ENCODE measurements at places on chromosomes 16 and 17.

DNA sequence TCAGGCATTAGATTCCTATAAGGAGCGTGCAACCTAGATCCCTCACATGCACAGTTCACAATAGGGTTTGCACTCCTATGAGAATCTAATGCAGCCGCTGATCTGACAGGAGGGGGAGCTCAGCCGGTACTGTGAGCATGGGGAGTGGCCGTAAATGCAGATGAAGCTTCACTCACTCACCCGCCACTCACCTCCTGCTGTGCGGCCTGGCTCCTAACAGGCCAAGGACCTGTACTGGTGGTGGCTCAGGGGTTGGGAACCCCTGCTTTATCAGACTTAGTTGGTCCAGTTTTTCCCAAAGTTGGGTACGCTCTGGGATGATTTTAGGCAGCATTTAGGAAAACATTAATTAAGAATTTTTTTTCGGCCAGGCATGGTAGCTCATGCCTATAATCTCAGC, 103.8 kb downstream of the MARF1 start:
- DNase-seq, result no peak

- DNase-seq, result no peak
Measured at GRCh38 chr17:59669411-59669810, 37.8 kb downstream of the PTRH2 start.

GRCh38 chr16:8614435-8615029, 7.0 kb upstream of the METTL22 start:
- no peak for DNase-seq

GRCh38 chr17:83058266-83058798, 21.1 kb upstream of the METRNL start:
- DNase-seq, result no peak

- DNase-seq, result no peak
Measured at GRCh38 chr17:64442541-64442971, 6.4 kb upstream of the MILR1 start.

- DNase-seq, result no peak
Measured at GRCh38 chr17:50125420-50125997, 4.5 kb downstream of the SAMD14 start.

DNA sequence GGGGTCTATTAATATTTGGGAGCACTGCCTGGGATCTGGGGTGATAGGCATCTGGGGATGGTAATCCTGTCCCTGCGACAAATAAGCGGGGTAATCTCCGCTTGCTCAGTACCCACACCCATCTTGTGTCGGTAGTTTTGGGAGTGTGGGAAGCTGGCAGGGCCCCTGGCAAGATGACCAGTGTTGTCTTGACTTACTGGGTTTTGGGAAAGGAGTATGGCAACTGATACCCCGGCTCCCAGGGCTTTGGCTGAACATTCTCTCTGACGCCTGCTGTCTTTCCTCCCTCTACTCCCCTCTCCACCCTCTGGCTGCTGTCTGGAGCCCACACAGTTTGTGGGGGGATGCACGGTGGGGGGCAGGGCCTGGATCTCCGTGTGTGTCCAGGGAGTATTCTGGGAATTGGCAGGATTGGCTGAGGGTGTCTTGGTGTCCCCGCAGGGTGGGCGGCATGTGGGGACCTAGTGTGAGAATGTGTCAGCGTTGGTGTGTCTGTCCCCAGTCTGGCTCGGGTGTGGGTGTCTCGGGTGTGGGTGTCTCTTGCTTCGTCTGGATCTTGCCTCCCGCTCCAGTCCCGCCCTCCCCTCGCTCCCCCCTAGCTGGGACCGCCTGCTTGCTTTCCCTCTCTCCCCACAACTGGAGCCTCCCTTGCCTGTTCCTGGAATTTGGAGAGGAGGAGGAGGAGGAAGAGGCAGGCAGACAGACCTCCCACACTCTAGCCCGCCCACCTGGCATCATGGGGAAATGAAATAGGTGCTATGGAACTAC, 12.0 kb downstream of the RARA start:
- DNase-seq, result no peak

GRCh38 chr16:28103516-28104170, 40.1 kb upstream of the GSG1L start:
- DNase-seq, result no peak

DNA sequence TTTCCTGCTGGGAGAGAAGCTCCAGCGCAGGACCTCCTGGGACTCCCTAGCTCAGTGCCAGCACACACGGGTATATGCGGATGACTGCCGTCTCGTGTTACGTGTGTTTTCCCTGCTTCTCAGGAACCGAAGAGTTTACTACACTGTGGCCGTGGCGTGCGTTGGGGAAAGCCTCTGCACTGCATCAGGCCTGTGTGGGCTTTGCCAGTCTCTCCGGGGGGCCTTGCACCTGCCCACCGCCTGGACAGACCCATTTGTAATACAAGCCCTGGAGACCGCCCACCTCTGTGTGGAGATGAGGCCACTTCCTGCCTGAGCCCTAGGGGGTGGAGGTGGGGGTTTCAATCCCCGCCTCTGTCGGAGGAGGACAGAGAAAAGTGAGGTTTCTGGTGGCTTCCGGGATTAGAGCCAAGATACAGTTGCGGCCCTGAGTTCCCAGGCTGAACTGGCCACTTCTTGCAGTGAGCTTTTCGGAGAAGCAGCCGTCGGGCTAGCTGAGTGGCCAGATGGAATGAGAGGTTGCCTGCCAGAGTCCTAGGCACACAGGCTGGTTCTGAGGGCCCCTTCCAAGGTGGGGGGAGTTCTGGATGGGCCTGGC, 43.4 kb upstream of the GSE1 start:
- peak; percentile 85 for DNase-seq

DNA sequence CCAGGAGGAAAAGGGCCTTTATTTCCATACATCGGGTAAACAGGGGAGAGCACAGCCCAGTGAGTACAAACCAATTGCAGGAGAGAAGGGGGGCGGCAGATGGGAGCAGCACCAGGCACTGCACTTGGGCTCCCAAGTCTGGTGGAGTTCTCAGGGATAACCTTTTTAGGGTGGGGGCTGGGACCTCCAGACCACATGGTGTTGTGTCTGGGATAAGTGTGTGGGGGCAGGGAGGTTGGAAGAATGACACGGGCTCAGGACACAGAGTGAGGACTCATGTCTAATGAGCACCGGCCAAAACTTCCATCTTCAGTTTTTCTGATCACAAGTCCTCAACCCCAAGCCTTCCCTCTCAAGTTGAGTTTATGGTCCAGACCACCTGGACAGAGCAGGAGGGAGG, 30.6 kb downstream of the PIPOX start:
- no peak for DNase-seq

GRCh38 chr16:88533932-88534637, 36.1 kb upstream of the ZC3H18 start:
- DNase-seq, result no peak

DNA sequence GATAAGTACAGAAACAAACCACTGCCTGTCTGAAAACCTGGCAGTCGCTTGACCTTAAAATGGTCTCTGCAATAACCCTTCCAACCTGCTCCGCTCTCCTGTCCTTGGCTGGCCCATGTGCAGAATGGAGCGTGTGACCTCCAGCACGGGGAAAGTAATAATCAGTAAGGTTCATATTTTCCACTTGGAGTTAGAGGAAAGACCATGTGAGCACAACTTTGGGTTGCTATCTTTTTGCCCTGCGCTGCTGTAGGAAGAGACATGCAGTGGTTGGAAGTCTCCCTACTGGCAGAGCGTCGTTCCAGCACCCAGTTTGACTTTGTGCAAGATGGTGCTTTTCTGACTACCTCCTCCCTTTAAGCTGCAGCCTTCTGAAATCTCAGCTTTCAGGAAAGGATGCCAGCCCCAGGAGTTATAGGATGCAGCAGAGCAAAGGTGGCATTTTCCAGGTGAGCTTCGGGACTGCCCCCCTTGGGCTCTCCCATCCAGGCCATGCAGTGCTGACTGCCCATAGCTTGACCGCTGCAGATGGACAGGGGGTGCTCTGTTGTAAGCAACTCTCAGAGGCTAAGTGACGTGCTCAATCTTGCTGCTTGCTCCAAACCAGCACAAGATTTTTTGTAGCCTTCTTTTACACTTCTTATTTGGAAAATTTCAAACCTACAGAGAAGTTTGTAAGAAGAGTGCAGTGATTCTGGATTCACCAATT, 110.7 kb upstream of the NOL11 start:
- DNase-seq, result no peak

GRCh38 chr16:29809031-29809747, 2.8 kb upstream of the PRRT2 start:
- DNase-seq, result no peak

DNA sequence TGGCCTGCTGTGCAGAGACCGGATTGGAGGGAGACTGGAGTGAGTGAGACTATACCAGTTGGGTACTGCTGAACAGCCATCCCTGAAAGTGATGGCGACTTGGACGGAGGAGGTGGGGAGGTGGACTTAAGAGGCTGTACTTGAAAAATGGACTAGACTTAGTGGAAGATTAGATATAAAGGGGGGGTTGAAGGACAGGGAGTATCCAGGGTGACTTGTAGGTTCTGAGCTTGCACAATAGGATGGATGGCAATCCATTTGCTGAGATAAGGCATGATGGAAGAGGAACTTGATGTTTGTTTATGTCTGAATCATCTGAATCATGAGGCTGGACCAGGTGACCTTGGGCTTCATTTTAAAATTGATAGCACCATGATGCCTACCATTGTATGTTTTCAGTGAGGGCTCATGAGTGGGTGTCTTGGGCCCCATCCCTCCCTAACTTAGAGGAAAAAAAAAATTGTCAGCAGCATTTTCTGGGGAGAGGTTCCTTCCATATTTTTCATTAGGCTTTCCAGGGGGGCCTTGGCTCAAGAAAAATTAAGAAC, 41.2 kb downstream of the PRKCA start:
- DNase-seq, result no peak

GRCh38 chr17:48770954-48771353, 42.4 kb upstream of the HOXB13 start:
- DNase-seq, result peak; percentile 20

Measured in astrocyte of the cerebellum (primary cell).